ENCODE measurements at places on chromosomes 13 and 19.
A peak's percentile ranks its signal among the peaks of the same experiment; 100 is the strongest.

DNA sequence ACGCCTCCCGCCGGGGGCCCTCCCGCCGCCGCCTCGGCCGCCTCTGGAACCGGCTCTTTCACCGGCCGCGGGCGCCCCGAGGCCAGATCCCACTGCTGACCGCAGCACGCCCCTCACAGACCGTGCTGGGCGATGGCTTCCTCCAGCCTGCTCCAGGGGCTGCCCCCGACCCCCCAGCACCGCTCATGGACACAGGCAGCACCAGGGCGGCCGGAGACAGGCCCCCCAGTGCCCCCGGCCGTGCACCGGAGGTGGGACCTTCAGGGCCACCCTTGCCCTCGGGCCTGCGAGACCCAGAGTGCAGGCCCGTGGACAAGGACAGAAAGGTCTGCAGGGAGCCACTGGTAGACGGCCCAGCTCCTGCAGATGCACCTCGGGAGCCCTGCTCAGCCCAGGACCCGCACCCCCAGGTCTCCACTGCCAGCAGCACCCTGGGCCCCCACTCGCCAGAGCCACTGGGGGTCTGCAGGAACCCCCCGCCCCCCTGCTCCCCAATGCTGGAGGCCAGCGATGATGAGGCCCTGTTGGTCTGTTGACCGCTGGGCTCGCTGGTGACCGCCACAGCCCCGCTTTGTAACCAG is 13.0 kb downstream of the LRP3 start:
- DNase-seq = no peak

GRCh38 chr13:93745884-93746283 is 519.3 kb downstream of the GPC6 start:
- no peak for DNase-seq

GRCh38 chr13:97986835-97987234 is 33.4 kb downstream of the IPO5 start:
- no peak for DNase-seq

DNA sequence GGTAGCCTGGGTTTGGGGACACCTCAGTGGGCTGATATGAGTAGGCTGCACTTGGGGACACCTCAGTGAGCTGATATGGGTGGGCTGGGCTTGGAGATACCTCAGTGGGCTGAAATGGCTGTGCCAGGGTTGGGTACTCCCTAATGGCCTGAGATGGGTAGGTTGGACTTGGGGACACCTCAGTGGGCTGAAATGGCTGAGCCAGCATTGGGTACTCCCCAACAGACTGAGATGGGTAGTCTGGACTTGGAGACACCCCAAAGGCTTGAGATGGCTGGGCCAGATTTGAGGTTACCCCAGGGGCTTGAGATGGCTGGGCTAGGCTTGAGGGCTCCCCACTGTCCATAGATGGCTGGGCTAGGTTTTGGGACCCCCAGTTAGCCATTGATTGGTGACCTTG is 12.1 kb downstream of the IQCN start:
- no peak for DNase-seq

DNA sequence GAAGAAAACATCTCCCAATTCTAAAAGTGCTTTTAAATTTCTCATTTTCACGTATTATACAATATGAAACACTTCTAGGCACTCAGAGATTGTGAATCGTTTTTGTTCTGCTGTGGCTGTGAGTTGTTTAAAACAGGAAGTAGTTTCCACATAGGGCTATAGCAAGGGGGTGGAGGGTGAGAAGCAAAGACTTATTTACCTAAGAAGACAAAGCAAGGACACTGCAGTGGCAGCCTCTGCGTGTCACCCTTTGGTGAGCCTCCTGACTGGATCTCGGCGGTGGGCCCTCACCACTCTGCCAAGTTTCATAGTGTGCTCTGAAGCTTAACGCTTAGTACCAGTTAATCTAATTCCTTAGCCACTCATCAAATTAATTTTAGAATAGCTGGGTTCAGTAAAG is 56.8 kb downstream of the TNFSF13B start:
- no peak for DNase-seq

GRCh38 chr13:34350671-34351070 is 532.7 kb downstream of the RFC3 start:
- no peak for DNase-seq

DNA sequence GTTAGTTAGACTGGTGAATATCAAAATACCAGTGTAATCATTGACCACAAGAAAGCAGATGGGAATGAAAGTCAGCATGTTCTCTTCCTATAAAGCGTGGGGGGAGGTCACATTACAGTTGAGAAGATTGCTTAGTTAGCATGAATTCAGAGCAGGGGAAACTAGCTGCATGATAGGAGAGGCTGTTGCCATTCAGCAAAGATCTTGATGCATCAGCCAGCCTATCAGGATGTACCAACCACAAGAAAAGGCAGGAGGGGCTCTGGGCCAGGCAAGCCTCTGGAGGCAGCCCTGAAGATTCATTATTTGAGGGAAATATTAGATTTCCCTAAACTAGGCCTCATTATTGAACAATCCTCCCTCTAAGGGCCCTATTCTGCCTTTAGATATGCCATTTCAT is 5.0 kb upstream of the MTMR6 start:
- peak; percentile 18 for DNase-seq

DNA sequence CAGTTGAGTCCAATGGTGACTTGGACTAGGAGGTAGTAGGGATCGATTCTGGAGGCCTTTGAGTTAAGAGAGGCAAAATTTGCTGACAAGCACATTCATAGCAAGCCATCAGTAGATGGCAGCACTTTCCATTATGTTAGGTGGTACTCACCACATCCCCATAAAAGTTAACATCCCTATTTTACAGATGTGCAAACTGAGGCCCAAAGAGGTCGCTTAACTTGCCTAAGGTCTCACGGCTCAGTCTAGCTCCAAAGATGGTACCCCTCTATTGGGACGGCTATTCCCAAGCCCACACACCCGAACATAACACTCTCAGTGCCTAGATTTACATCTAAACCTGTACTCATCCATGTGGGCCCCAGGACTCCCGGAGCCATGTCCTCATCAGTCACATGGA is 21.5 kb upstream of the FOSB start:
- DNase-seq = peak; percentile 58

- DNase-seq = no peak
Observed at GRCh38 chr19:49616532-49616931, 23.4 kb downstream of the RRAS start.

DNA sequence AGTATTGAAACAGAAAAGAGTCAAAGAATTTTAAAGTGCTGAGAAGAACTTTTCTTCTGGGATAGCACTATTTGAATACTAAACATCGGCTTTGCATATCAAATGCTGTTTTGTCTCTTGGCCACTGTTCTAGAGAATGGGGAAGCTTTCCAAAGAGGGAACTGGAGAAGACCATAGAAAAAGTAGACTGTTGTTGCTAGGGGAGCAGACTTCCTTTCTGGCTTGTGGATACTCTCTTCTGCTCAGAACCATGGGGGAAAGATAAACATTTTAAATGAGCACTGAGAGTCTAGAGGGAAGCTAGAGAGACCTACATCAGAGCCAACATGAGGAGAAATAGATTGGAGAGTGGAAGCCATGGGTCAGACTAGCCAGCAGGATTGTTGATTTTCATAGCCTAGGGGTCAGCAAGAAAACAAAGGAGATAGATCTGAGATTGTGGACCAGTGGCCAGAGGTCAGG is 315.7 kb downstream of the KCTD12 start:
- DNase-seq = no peak

- DNase-seq = no peak
Observed at GRCh38 chr13:110572778-110573118, 11.2 kb upstream of the RAB20 start.

- DNase-seq = no peak
Observed at GRCh38 chr19:33627962-33628839, 6.4 kb downstream of the CHST8 start.

- no peak for DNase-seq
Observed at GRCh38 chr19:37303591-37304171, 67.2 kb upstream of the ZNF527 start.

GRCh38 chr13:76516013-76516412 is 370.2 kb downstream of the KCTD12 start:
- no peak for DNase-seq

GRCh38 chr13:42656161-42656560 is 82.2 kb downstream of the TNFSF11 start:
- no peak for DNase-seq

GRCh38 chr13:107847406-107847805 is 367.9 kb downstream of the LIG4 start:
- DNase-seq = no peak

DNA sequence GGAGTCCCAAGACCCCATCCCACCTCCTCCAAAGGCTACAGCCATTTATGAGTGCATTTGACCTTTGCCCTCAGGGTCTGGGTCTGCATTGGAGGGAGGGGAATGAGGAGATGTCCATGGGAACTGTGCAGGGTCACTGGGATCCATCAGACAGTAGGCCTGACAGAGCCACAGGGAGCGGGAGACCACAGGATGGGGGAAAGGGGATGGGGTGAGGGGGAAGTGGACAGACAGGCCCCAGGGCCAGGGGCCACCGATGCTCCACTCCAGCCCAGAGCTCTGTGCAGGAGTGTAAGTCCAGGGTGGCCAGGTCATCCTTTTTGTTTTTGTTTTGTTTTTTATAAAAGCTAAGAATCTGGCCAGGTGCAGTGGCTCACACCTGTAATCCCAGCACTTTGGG is 82.5 kb downstream of the CHST8 start:
- no peak for DNase-seq

DNA sequence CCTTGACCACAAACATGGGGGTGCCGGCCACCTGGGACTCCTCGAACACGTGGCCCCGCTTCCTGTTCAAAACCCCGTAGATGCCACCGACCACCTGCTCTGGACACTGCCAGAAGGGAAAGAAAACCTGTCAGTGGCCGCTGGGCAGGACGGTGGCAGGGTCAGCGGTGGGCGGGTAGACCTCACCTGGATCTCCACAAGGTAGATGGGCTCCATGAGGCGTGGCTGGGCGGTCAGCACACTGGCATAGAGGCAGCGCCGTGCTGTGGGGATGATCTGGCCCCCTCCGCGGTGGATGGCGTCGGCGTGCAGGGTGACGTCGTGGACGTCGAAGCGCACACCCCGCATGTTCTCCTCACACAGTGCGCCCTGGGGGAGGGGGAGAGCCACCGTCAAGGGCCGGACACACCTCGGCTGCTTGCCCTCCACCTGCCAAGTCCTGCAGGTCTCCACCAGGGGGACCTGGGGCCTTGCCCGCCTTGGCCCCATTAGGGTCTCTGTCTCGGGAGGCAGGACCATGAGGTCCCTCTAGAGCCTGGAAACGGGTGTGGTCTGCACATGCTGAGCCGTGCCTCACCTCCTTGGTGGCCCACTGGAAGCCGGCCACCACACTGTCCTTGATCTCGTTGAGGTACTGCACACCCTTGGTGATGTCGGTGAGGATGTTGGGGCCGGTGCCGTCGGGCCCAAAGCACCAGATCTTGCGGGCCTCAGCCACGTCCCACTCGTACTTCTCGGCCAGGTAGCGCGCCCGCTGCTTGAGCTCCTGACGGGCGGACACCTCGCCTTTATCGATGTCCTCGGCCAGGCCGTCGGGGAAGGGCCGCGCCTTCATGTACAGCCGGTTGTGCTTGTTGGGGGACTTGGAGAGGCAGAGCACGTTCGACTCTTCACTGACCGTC is 6.6 kb upstream of the DAPK3 start:
- no peak for DNase-seq

- peak; percentile 63 for DNase-seq
Observed at GRCh38 chr13:49976314-49977258, 20.3 kb upstream of the TRIM13 start.

DNA sequence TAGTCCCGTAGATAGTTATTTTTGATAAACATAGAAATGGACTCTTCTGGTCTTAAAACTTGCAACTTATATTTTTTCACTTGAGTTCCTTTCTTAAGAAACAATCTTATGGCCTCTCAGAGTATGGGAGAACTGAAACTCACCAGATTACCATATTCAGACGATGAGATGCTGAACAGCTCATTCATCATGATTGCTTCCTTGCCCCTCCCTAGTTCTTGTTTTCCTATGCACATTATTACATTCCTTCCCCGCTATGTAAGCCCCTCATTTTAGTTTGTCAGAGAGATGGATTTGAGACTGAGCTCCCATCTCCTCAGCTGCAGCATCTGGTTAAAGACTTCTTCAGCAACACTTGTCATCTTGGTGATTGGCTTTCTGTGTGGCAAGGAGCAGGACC is 158.5 kb downstream of the SLITRK6 start:
- no peak for DNase-seq

GRCh38 chr13:35283856-35284255 is 192.6 kb downstream of the MAB21L1 start:
- DNase-seq = no peak

GRCh38 chr19:18349524-18350128 is 9.2 kb downstream of the PGPEP1 start:
- DNase-seq = peak; percentile 59

DNA sequence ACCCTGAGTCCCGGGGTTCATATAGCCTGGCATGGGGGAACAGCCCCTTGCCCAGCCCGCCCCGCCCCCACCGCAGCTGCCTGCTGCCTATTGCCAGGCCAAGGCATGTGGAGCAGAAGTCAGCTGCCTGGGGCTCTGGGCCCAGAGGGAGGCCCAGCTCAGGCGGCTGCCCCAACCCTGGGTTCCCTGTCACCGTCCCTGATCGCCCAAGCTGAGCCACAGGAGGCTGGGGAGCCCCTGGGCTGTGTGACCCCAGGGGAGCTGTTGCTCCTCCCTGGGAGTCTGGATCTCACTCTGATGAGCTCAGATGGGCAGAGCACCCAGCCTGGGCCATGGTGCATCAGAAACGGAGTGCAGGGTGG is 1.4 kb downstream of the PLIN4 start:
- no peak for DNase-seq

DNA sequence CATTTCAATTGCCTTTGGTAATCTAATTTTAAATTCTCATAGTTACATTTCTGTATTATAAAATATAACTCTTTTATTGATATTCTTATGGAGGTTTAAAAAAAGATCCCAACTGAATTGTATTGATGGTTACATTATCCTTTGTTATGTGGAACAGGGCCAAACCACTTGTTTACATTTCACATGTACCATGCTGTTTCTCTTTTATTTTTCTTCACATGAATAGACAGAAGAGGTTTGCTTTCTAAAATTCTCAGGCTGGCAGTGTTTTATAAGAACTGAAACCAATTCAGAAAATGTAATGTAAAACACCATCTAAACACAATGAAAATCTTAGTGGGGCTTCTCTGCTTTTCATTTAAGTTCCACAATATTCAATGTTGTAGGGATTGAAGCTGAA is 122.5 kb downstream of the GPC5 start:
- DNase-seq = no peak

GRCh38 chr19:54530866-54531265 is 28.2 kb downstream of the LAIR2 start:
- no peak for DNase-seq

DNA sequence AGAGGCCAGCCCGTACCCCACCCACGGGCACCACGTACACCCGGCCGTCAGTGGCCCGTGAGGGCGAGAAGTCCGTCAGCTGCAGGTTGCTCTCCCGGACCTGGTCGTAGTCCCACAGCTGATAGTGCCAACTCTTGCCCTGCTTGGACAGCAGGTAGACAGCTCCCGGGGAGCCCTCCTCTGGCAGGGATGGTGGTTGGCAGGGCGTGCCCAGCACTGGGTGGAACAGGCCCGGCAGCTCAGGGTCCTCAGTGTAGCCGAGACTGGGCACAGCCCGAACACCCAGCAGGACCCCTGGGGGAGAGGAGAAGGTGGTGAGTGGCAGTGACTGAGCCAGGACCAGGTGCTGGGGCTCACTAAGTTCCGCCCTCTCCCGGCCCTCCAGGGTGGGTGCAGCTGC is 7.8 kb downstream of the ACTMAP start:
- DNase-seq = no peak

GRCh38 chr13:45537516-45537915 is 72.8 kb downstream of the COG3 start:
- no peak for DNase-seq

- DNase-seq = no peak
Observed at GRCh38 chr13:32009362-32009761, 22.2 kb upstream of the FRY start.

GRCh38 chr13:92187378-92187989 is 789.1 kb downstream of the GPC5 start:
- peak; percentile 41 for DNase-seq
